Stimulated activated CD8-positive, alpha-beta memory T cell treated with anti-CD3 and anti-CD28 coated beads, Interleukin-4, amount 100 ng/mL, for 4 hours (primary cell): ENCODE measurements at places on chromosomes 11 and 22.

GRCh38 chr11:61104963-61105362 is 2.7 kb downstream of the CD5 start:
- no peak for DNase-seq

DNA sequence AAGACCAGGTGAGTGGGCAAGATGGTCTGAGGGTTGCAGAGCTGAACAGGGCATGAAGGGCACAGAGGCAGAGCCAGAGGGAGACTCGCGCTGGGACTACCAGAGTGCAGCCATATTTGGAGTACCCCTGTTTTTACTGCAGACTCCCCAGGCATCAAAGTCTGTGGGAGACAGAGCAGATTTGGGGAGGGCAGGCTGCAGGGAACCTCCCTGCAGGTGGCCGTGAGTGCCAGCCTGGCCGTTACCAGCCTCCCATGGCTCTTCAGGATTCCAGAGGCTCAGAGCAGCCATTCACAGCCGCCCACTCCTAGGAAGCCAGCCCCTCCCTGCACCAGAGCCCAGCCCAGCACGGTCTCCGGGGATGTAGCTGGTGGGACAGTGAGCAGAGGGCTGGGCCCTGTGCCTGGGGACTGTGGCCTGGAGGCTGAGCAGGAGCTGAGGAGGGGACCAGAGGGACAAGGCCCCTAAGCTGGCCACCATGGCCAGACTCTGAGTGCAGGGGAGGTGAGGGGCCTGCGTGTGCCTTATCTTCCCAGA is at the start of gene SEPTIN3:
Gene SEPTIN3 (plus strand): TSS at position 334 of the 537 bp plus-strand sequence. CDS start 2,050 bp downstream, outside the sequence.
- DNase-seq: no peak

DNA sequence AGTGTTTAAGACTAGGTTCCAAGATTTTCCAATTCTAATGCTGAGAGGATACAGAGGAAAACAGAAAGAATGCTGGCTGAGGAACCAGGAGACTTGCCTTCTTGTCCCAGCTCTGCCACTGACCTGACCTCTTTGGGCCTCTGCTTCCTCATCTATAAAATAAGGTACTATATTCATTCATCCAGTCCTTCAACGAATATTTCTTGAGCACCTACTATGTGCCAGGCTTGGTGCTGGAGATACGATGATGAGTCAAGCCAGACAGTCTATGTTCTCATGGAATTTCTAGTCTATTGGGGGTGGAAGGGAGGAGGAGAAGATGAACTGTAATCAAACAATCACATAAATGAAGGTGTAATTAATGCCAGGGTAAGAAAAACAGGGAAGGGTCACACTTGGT is 27.8 kb upstream of the UPB1 start:
- DNase-seq: no peak

DNA sequence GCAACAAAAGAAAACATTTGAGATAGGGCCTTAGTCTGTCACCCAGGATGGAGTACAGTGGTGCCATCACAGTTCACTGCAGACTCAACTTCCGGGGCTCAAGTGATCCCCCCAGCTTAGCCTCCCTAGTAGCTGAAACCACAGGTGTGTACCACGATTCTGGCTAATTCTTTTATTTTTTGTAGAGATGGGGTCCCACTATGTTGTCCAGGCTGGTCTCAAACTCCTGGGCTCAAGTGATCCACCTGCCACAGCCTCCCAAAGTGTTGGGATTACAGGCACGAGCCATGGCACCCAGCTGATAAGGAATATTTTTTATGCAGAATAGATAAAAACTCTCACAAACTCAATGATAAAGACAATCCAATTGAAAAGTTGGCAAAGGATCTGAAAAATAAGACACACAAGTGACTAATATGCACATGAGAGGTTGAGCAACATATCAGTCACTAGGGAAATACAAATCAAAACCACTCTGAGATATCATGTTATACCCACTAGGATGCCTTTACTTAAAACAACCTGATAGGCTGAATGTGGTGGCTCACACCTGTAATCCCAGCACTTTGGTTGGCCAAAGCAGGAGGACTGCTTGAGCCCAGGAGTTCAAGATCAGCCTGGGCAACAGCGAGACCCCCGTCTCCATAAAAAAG is 33.9 kb upstream of the CLTCL1 start:
- DNase-seq: no peak

DNA sequence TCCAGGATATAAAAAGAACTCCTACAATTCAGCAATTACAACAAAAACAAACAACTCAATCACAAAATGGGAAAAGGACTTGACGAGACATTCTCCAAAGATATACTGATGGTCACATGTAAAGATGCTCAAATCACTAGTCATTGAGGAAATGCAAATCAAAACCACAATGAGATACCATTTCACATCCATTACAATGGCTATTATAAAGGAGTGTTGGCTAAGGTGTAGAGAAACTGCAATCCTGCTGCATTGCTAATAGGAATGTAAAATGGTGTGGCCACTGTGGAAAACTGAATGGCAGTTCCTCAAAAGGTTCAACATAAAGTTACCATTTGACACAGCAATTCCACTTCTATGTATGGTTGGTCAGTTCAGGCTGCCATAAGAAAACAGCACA is 11.8 kb upstream of the TBCEL start:
- no peak for DNase-seq

DNA sequence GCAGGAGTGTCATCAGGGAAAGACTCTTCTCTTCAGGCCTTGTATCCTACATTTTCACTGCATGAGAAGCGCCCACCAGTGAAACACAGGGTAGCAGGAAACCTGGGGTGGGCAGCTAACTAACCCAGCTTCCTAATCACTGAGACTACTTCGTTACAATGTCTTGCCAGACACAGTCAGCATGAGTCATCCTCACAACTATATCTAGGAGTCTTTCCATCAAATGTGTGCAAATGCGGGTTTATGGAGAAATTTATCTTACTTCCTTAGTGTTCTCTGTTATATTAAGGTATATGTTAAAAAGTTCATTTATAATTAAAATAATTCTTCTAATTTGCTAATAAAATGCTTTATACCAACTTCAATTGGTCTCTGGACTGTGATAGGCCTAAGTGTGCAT is 79.9 kb upstream of the RAB1B start:
- no peak for DNase-seq
